Hypothalamus (tissue), 51 donors: ENCODE measurements at places on chromosomes 5 and 9.

DNA sequence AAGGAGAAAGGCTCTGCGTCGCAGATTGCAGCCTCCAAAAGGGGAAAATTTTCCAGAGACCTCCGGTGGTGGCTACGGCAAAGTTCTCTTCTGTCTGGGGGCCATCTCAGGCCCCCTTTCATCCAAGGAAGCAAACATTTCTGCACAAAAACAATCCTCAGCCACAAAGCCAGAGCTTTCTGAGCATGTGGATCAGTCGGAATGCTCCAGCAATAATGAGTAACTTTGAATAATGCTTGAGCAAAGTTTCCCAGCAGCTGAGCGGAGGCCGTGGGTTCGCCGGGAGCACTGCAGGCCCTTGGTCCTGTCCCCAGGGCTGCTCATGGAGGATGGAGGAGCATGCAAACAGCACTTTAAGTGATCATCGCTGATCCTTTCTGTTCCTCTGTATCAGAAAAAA lies 60.2 kb upstream of the UNC5A start:
- DNase-seq = no peak

DNA sequence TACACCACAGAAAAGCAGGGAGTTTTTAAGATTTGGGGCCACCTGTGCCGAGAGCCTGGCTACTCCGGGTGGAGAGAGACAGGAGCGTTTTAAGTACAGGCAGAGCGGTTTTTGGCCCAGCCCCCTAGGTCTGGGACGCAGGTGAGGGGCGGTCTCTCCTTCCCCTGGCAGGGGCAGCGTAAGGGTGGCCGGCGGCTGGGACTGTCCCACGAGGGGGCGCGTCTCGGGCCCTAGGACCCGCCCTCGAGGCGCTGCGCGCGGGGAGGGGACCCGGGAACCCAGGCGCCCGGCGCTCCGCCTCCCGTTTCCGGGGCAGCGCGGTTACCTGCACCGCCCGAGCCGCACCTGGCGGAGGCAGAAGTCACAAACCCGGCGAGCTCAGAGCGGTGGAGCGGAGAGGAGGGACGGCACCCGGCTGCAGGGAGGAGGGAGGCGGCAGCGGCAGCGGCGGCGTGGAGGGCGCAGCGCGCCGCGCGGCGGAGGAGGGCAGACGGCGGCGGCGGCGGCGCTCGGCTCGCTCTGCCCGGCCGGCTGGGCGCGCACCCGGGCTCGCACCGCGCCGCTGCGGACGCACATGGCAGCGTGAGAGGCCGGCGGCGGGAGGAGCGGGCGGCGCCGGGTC lies at the start of gene WWC1:
WWC1 (plus strand) TSS at position 304 of the 622 bp plus-strand sequence. CDS start 508 bp downstream, outside the sequence.
- no peak for DNase-seq

GRCh38 chr5:150075806-150076205 lies 10.5 kb downstream of the CSF1R start:
- DNase-seq = no peak

- no peak for DNase-seq
These were observed 53.5 kb downstream of the FBXO38 start for GRCh38 chr5:148437249-148437648.

DNA sequence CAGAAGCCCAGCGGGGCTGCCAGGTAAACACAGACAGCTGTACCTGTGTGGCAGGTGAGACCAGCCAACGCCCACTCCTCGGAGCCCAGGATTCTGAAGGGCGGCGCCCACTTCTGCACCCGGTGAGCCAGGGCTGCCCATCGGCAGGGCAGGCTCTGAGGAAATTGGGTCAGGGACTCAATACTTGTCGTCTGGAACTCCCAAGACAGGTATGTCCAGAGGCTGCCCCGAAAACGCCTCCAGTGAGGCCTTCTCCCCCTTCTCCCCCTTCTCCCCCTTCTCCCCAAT lies 19.8 kb downstream of the GLT6D1 start:
- DNase-seq = no peak

DNA sequence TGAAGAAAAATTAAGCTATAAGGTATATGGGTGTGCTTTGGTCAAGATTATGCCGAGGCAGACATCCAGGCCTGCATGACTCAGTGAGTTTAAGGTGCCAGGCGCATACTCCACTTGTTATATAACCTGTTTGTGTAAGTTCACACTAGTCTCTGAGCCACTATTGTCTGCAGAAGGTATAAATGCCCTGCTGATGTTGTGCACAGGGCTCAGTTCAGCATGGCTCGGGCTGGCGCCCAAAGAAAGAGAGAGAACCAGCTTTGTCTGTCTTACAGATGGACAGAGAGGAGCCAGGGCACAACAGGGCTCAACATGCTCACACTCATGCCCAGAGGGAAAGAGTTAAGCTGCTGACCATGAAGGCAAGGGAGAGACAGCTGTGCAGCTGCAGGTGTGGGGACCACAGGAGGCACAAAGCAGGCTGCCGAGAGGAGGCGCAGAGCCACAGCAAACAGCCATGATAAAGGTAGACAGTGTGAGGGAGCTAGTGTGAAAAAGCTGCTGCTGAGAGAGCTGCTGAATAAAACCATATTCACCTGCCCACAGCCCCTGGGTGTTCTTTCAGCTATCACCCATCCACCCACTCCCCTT lies 1587.6 kb upstream of the C9orf72 start:
- no peak for DNase-seq

GRCh38 chr5:64978546-64978945 lies 209.8 kb downstream of the CWC27 start:
- no peak for DNase-seq

DNA sequence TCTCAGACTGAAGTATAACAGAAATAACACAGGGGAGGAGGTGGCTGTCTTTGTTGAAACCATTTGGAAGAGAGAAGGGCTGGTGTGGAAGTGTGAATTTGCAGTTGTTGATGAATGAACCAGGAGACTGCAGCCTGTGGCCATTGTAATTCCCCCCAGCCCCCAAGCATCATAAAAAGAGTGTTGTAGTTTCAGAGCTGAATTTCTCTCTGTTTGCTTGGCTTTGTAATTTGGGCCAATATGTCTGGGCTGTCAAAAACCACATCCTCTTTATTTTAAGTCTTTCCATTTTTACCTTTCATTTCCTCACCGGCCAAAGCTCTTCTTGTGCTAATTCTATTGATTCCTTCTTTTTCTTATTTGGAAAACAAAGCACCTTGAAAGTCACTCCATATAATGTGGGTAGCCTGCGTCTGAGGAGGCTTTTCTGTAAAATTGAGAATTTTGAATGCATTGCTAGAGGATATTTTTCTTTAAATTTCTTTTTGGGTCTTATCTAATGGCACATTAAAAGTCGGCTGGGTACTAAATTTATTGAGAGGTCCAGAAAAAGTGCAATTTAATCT lies 383.3 kb downstream of the OSTF1 start:
- no peak for DNase-seq

GRCh38 chr5:172762214-172763119 lies 8.5 kb downstream of the DUSP1 start:
- no peak for DNase-seq

DNA sequence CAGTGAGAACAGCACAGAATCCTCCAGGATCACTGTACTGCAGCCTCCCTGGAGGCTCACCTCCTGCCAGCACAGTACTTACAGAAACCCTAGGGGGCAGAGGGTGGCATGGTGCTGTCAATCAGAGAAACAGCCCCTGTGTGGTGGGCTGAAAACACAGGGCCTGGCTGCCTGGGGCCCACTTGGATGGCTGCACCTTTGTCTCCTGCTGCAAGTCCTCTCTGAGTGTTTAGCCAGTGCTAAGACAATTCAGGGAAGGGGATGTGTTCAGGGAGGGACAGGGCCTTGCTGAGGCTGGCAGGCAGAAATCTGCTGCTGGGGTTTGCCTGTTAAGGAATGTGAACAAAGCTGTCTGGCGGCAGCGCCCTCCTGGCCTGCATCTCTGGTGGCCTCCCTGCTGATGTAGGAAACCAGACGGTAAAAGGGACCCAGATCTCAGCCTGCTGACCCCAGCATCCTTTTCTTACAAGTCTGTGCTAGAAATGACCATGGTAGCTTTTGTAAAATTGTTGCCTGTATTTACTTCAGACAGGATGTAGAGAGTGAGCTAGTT lies 39.5 kb downstream of the PRRC2B start:
- no peak for DNase-seq

DNA sequence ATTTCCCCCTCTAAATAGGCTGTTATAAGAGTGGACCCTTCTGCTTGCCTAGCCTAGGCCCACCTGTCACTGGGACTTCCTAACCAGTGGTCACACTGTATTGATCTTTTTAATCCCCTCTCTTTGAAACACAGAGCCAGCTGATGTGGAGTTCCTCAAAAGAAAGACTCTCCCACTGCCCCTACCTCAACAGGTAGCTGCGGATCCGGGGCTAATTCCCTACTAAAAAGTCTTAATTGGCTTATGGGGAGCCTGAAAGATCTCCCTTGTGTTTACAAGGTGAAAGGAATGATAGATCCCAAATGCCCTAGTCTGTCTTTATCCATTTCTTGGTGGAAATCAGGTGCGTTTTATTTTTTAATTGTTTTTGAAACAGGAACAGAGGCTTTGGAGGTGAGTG lies 2.0 kb downstream of the NEUROG1 start:
- DNase-seq = no peak

- no peak for DNase-seq
These were observed 74.1 kb downstream of the TEK start for GRCh38 chr9:27183131-27183530.

DNA sequence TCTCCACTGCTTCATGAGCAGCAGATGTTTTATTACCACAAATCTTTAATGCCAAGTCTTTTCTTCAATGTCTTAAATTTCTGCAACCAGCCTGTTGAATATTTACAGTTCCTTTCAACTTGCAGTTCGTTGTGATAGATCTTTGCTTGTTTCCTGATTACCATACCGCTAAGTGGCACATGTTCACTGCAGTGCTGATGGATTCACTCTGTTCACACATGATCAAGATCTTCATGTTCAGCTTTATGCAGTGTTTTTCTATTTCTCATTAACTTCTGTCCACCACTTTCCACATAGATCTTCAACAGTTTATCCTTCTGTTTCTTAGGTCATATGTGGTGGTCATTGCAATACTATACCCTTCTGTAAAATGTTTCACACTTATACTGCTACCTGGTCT lies 280.6 kb downstream of the EPB41L4A start:
- DNase-seq = no peak

DNA sequence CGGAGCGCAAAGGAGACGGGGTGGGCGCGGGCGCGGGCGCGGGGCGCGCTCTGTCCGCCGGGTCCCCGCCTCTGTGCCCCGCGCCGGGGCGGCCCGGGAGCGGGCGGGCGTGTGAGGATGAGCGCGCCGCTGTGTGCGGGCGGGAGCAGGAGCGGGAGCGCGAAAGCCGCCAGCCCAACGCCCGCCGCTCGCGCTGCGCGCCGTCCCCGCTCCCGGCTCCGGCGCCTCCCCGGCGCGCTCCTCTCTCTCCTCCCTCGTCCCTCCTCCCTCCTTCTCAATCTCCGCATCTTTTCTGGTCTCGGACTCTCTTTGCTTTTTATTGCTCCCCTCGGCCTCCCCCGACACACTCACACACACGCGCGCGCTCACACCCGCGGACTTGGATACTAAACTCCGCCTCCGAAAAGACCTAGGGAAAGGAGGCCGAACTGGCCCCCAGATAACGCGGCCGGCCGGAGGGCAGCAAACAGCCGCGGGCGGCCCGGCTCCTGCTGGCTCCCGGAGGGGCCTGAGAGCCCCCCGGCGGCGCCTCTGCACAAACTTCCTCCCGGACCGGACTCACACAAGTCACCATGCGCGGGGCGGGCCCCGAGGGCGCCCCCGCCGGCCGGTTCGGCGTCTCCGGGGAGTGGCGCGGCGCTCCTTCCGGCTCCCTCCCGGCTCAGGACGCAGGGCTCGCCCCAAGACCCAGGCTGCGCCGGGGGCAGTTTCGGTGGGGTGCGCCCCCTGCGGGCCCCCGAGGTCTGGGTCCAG lies at the start of gene FIBCD1:
FIBCD1 (minus strand) TSS at position 596 of the 753 bp plus-strand sequence. CDS start 640 bp downstream, outside the sequence.
- DNase-seq = no peak

GRCh38 chr9:126170286-126170823 lies 156.3 kb upstream of the MVB12B start:
- DNase-seq = no peak

- DNase-seq = no peak
These were observed 26.5 kb upstream of the CLPTM1L start for GRCh38 chr5:1371218-1371971.

GRCh38 chr5:33065131-33065530 lies 354.0 kb downstream of the NPR3 start:
- no peak for DNase-seq

DNA sequence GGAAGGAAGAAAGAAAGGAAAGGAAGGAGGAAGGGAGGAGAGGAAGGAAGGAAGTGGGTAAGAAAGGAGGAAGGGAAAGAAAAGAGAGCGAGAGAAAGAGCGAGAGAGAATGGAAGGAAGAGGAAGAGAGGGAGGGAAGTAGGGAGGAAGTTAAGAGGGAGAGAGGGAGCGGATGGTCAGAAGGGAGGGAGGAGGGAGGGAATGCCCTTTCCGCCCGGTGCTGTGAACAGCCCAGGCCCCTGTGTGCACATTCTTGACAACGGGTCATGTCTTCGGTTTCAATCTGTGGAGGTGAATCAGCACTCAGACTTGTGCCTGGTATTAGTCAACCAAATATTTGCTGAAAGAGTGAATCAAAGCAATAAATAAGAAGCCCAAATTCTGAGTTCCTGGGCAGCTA lies 39.2 kb downstream of the PRUNE2 start:
- no peak for DNase-seq

DNA sequence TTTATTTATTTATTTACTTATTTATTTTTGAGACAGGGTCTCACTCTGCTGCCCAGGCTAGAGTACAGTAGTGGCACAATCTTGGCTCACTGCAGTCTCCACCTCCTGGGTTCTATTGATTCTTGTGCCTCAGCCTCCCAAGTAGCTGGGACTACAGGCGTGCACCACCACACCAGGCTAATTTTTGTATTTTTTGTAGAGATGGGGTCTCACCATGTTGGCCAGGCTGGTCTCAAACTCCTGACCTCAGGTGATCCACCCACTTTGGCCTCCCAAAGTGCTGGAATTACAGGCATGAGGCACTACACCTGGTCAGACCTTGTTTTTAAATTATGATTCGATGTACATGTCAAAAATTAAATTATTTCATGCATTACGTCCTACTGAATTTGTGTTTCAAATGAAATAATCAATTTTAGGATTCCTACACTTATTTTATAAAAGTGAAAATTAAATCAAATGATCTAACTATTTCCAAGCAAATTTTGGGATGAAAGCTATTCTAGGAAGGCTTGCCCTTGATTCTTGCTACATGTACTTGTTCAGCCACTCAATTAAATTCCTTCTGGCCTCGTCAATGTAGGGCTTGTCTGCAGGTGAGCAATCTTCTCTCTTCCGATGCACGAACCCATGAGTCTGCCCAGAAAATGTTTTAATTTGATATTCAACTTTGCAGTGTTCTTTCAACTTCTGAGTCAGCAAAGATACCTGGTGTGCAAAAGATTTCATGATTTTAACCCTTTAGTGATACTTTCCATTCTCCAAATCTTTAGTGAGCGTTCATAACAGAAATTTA lies 27.6 kb downstream of the CMBL start:
- no peak for DNase-seq

GRCh38 chr9:128484686-128485413 lies 19.7 kb upstream of the GLE1 start:
- no peak for DNase-seq

GRCh38 chr5:158648631-158649030 lies 451.1 kb downstream of the EBF1 start:
- no peak for DNase-seq
